ENCODE measurements at places on chromosomes 6 and 20.

DNA sequence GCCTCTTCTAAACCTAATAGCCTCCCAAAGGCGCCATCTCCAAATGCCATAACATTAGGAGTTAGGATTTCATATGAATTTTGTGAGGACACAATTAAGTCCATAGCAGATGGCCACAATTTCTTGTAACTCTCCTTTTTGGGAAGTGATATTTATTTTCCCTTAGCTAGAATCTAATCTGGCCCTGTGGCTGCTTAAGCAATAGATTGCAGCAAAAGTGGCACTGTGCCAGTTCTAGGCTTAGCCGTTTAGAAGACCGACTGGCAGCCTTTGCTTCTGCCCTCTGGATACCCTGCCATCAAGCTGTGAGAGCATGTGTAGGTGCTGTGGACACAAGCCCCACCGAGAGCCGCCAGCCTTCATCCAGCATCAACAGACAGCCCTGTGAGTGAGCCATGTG, 15.9 kb upstream of the ADGB start:
- DNase-seq, result no peak

DNA sequence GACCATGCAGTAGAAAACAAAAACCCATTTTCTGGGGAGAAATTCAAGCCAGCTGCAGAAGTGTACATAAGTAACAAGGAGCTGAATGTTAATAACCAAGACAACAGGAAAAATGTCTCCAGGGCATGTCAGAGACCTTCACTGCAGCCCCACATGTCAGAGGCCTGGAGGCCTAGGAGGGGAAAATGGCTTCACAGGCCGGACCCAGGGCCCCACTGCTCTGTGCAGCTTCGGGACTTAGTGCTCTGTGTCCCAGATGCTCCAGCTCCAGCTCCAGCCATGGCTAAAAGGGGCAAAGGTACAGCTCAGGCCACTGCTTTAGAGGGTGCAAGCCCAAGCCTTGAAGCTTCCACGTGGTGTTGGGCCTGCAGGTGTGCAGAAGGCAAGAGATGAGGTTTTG, 43.6 kb downstream of the HACE1 start:
- no peak for DNase-seq

- DNase-seq, result no peak
Measured at GRCh38 chr6:63705707-63706106, 70.1 kb downstream of the PHF3 start.

- peak; percentile 70 for DNase-seq
Measured at GRCh38 chr6:1554476-1555310, 55.0 kb upstream of the FOXC1 start.

- DNase-seq, result no peak
Measured at GRCh38 chr6:4665489-4666417, 110.5 kb upstream of the CDYL start.

- DNase-seq, result no peak
Measured at GRCh38 chr6:98839781-98840361, 5.5 kb downstream of the POU3F2 start.

DNA sequence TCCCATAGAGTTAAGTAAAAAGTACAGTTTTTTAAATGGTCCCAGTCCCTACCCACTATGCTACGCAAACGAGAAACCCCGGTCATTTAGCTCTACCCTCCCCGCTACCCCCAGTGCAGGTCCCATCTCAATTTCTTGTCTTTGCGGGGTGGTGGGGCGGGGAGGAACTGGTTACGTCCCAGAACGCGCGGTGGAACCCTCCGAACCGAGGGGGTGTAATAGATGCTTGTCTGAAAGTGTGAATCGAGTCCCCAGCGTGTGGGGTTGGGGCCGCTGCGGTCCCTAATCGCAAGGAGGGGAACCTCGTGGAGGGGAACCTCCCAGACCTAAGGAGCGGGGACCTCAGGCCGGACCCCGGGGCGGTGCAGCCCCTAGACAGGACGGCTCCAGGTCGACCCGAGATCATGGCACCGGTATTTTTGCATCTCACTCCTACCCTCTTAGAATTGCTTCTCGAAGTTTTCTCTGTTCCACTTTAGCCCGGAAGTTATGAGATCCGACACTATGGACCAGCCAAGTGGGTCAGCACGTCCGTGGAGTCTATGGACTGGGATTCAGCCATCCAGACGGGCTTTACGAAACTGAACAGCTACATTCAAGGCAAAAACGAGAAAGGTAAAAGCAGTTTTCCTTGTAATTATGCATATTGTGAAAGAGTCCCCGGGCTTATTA, 779 bp downstream of the HEBP2 start:
- DNase-seq, result no peak

DNA sequence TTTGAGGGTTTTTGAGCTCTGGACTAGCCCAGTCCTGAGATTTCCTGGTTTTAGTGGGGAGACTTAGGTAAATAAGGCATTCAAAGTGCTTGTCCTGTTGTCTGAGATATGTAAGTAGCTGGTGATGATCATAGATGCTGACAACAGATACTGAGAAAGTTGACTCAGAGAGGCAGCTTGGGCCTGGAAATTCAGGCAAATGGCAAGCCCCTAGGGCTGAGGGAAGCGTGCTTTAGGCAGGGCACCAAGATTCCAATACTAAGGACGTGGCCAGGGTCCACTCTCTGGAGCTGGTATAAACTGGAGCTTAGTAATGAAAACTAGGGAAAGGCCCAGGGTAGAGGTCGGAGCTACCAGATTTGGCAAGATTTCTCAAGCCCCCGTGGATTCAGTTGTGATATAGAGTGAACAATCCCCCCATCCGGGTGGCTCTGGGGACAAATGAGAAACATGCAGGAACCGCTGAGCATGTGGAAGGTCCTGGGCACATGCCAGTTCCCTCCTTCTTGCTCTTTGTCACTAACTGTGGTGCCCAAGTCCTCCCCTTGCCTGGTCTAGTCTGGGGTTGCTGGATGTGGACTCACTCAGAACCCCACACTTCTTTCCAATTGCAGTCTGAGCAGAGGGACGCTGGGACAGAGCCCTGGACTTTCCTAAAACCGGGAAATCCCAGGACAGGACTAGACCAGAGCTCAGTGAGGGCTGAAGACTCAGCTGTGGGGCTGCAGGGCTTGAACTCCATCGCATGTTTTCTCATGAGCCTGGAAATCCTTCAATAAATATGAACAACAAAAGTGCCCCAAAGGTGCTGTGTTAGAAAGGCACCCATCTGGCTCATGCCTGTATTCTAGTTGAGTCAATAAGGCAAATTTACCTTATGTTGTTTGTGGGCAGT, 10.3 kb downstream of the SLC22A3 start:
- no peak for DNase-seq

DNA sequence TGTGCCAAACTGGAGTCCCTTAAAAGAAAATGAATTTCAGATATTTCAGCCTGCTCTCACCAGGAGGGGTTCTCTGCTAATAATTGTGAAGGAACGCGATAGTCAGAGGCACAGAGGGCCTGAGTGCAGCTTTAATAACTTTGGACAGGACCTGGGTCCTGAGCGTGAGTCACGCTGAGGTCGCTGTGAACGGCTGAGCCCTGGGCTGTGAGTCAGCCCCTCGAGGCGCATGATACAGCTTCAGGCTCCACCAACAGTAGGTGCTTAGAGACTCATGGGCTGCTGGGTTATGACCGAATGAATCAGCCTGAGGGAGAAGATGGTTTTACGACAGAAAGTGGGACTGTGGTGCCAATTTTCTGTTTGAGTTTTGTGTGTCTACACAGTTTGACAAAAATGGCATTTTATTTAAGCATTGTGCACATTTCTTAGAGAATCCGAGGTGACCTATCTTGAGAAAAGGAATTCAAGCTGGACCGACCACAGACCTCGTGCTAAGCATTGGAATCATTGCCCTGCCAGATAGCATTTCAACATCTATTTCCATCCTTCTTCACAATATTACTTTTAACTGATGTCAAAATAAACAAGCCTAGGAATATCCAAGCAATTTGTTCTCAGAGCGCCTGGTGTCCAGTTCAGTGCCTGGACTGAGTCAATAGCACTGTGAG, 183.0 kb downstream of the THBS2 start:
- DNase-seq, result no peak

- no peak for DNase-seq
Measured at GRCh38 chr6:28478518-28478917, 35.2 kb upstream of the ZSCAN23 start.

GRCh38 chr20:43825051-43825402, 89.6 kb upstream of the TOX2 start:
- no peak for DNase-seq

DNA sequence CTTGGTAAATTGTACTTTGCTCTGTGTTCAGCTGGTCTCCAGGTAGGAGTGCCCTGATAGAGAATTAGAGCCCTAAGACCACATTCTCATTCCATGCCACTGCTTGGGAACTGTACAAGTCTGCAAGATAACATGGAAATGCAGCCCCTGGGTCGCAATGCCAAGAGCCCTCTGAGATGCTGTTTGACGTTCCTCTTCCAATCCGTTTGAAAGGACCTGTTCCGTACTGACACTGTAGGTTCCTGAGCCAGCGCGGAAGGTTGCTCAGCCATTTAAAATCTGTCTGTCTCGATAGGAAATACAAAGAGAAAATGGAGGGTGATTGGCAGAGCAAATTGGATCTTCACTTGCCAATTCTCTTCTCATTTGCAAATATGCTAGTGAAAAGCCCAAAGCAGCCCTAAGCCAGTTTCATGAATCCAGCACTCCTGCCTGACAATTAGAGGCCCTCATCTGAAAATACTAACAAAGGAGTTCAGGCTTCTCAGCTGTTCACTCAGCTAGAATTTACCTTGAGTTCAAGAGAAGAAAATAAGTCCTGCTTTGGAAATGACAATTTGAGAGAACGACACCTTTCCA, 100.6 kb upstream of the AFDN start:
- DNase-seq, result no peak

DNA sequence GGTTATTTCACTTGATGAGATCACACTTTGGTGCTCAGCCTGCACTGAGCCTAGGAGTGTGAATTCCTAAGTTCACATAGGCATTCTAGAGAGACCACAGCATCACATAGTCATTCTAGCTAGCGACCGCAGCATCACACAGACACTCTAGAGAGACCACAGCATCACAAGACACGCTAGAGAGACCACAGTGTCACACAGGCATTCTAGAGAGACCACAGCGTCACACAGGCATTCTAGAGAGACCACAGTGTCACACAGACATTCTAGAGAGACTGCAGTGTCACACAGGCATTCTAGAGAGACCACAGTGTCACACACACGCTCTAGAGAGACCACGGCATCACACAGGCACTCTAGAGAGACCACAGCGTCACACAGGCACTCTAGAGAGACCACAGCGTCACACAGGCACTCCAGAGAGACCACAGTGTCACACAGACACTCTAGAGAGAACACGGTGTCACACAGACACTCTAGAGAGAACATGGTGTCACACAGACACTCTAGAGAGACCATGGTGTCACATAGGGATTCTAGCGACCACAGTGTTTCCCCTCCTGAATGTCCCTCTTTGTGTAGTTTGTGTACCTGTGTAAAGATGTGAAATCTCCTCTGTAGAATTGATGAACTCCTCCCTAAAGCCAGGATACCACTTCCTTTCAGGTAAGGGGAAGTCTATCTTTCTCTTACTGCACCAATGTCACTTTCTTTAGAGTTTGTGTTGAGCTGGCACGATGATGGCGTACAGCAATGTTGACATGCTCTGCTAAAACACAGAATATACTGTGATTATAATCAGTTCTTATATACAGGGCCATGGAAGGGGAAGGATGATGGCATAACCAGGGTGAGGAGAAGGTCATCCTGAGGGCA, 169.4 kb downstream of the ZDHHC14 start:
- no peak for DNase-seq

- DNase-seq, result no peak
Measured at GRCh38 chr6:100504786-100505737, 40.3 kb upstream of the SIM1 start.

DNA sequence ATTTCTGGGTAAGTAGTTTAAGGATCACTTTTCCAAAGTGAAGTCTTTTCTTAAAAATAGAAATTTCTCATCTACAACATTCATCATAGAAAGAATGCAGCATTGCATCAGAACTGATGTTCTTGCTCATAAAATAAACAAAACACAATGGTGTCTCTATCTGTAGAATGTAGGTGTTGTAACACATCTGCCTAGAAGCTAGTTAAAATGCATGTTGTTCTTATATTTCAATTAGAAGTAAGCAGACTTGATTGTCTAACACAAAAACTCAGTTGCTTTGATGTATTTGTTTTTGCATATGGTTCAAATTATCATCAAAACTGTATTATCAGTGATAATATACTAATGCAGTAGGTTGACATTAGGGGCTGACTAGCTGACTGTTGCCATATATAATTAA, 654.7 kb upstream of the FLRT3 start:
- no peak for DNase-seq

GRCh38 chr6:155706341-155706740, 250.7 kb upstream of the NOX3 start:
- no peak for DNase-seq

GRCh38 chr6:114605656-114606055, 262.8 kb upstream of the HS3ST5 start:
- no peak for DNase-seq

GRCh38 chr20:48844996-48845395, 17.2 kb upstream of the PREX1 start:
- DNase-seq, result no peak

DNA sequence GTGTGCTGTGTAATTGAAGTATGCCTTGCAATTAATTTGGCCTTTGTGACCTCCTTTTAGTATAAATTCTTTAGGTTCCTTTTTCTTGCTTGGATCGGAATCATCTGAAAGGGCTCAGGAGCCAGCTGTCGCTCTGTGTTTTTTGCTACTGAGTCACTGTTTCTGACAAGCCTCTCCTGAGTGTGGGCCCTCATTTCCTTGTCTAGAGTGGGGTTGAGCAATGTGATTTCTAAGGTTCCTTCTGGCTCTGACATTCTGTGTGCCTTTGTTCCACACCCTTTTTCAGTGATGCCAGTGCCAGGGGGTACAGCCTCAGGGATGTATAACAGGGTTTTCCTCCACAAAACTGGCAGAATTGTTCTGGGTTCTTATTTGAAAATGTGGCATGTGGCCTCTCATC, 26.5 kb downstream of the DAAM2 start:
- no peak for DNase-seq

GRCh38 chr20:4916971-4917881, 84.1 kb downstream of the SLC23A2 start:
- DNase-seq, result no peak

- DNase-seq, result no peak
Measured at GRCh38 chr20:34014878-34015277, 21.2 kb downstream of the RALY start.

GRCh38 chr6:27478141-27478705, 5.3 kb upstream of the ZNF184 start:
- no peak for DNase-seq

GRCh38 chr6:39649996-39650395, 75.2 kb downstream of the KIF6 start:
- DNase-seq, result no peak

GRCh38 chr6:154619146-154619545, 108.7 kb upstream of the CNKSR3 start:
- DNase-seq, result no peak

DNA sequence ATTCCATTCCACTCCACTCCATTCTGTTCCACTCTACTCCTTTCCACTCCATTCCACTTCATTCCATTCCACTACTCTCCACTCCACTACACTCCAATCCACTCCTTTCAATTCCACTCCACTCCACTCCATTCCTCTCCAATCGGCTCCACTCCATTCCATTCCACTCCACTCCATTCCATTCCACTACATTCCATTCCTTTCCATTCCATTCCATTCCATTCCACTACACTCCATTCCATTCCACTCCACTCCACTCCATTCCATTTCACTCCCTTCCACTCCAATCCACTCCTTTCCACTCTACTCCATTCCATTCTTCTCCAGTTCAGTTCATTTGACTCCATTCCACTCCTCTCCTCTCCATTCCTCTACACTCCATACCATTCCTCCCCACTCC, 26.2 kb upstream of the DEFB125 start:
- DNase-seq, result no peak

All from GM10248 (cell line).